ENCODE measurements at places on chromosomes 2 and 18. TPM values are rescaled to one million over a fixed set of nuclear protein-coding genes. Genes with fewer than 3 reads are reported as not detected.

The CKAP2L gene
- total RNA-seq, result 3.1 TPM

The TRMT61B gene
- 9.4 TPM for total RNA-seq

The DDX18 gene
- 39.7 TPM for total RNA-seq

The FRZB gene
- 0.13 TPM for total RNA-seq

The TMEM178A gene
- 0.25 TPM for total RNA-seq

The BCL2 gene
- 1.3 TPM for total RNA-seq

The RGPD6 gene
- total RNA-seq, result 19.2 TPM

The IL36B gene
- not detected for total RNA-seq

The ANKRD30BL gene
- total RNA-seq, result not detected

DNA sequence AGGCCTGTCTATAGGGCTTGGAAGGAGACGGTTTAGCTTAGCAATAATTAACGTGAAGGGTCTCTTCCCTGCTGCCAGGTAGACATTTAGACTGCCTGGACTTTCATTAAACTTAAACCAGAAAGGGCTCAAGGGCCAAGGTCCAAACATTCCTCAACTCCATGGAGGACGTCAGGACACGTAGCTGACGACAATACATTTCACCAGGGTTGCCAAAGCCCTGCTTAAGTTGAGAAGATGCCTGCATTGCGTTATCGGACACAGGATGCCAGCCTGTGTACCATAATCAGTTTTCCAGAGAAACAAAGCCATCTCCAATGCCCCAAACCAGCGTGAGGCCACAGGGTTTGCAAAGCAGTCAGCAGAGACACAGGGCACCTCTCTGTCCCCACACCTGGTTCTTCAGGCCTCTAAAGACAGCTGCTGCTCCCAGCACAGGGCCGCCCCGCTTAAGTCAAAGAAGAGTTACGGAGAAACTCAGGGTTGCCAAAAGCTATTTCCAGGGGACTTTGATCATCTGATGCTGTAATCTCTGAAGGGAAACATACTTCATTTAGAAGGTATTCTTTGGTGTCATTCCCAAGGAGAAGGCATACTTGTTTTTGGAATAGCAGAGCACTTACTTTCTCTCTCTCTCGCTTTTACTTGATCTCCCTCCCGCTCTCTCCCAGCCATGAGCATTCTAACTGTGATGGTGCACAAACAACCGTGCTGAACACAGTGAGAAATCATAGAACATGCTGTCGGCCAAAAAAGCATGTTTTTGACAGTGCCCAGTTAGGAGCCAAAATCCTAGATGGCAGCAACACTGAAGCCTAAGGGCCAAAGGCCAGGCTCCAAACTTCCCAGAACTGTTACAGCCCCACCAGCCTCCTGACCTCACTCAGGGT lies 46.0 kb downstream of the TTC32 start:
- DNase-seq, result no peak

- DNase-seq, result no peak
These were observed 107.5 kb downstream of the OSR1 start for GRCh38 chr2:19250906-19251305.

GRCh38 chr2:96859681-96860064 lies 1.9 kb upstream of the ANKRD39 start:
- DNase-seq, result no peak

DNA sequence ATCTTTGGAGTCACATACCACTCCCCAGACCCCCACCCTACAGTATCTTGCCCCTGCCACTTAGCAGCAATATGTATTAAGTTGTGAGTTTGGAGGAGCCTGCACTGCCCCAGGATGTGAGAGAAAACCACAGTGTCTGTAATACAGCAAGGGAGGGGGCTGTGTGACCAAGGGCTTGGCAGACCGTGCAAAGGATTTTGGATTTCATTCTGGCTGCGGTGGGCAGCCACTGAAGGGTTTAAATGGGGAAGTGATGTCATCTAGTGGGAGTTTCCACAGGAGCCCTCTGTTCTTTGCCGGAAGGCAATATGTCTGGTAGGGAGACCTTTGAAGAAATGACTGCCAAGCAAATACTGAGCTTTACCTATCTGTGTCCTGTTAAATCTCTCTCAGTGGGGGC lies 202.4 kb downstream of the FHOD3 start:
- no peak for DNase-seq

GRCh38 chr18:13278062-13278630 lies 59.6 kb downstream of the LDLRAD4 start:
- no peak for DNase-seq

DNA sequence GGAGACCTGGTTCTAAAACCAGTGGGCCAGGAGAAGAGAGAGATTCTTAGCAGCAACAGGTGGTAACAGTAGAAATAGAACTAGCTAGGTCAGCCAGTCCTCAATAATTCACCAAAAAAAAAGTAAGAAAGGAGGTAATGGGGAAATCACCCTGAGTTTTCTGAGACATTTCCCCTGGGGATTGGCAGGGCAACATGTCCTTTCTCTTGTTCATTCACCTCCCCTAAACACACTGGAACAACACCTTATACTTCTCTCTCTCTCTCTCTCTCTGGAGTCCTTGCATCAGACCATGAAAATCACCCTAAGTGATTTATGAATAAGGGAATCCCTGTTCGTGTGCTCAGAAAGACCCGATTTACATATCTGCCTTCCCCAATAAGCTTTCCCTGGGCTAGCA lies 64.8 kb downstream of the COX7A2L start:
- DNase-seq, result no peak

DNA sequence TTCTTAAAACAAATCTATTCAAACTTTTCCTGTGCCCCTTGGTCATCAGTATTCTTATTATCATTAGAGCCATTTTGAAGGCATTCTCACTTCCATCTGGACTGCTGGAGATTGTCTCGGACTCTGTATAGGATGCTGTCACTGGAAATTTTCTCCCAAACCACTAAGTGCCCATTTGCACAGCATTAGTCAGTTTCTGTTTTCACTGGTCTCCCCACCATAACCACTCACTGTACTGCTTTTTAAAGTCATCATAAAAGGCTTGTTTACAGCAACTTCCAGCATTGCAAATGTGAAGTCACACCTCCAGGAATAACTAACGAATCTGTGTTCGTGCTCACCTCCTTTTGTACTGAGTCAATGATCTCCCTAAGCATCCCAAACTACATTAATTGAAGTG lies 150.9 kb upstream of the SERTAD2 start:
- DNase-seq, result no peak

- peak; percentile 59 for DNase-seq
These were observed 143.5 kb upstream of the LMAN1 start for GRCh38 chr18:59502274-59503175.

GRCh38 chr2:141778315-141778835 lies 352.4 kb downstream of the LRP1B start:
- no peak for DNase-seq

GRCh38 chr18:12652861-12653401 lies 5.0 kb downstream of the SPIRE1 start:
- peak; percentile 55 for DNase-seq

DNA sequence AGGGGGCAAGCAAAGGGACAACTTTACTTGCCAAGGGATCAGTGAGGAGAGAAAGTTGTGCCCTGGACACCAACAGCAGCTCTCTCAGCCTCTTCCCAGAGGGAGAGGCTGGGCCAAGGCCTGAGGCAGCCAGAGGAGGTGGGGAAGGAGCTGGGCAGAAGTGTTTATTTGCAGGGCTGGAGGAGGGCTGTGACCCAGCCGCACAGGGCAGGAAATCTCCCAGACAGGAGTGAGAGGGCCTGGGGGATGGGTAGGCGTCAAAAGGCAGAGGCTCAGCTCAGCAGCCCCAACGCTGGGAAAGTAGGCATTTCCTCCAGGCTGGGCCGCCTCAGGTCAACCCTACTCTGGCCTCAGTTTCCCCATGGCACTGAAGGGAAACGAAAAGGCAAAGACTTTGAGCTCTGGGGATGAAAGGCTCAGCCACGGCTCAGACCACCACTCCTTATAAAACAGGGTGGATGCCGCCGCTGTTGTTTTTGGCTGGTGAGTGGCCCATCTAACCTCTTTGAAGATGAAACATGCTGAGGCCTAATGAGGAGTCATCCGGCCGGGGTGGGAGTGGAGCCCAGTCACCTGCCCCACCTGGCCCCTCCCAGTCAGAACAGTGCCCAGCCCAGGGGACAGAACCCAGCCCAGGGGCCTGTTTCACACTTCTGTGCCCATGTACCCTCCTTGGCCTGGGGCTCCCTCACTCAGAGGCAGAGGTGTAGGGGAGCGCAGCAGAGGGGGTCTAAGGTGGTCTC lies 21.9 kb upstream of the SEMA4C start:
- DNase-seq, result no peak

GRCh38 chr2:240959214-240959940 lies 39.0 kb upstream of the SNED1 start:
- no peak for DNase-seq

- DNase-seq, result peak; percentile 94
These were observed 37.5 kb downstream of the PAX8 start for GRCh38 chr2:113240915-113241911.

DNA sequence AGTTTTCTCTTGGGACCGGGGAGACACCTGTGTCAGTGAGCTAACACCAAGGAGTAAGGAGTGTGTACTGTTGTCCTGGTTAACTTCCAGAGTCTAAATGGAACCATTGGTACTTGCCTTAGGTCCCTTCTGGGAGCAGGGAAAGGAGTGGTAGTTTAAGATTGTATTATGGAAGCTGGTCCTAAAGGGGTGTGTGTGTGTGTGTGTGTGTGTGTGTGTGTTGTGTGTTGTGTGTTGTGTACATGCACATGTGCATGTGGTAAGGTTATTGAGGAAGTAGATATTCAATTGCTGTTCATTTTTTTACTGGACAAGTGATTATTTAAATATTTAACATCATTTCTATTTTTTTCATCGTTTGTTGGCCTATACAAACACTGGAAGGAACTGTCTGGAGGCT lies 1.4 kb downstream of the APLF start:
- DNase-seq, result no peak

DNA sequence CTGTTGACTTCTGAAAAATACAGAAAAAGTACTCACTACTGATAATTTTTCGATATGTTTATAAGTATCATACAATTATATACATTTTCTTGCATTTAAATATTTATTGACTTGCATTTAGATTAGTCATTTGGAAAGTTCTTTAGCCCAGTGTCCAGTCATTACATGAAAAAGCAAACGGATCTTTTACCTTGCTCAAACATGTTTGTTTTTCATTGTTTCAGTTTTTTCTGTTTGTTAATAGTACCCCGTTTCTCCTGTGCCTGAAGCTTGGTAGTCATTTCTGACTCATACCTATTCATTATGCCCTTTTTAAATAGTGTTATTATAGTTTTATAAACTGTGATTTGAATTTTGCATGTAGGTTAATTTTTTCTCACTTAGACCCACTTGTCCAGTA lies 28.1 kb downstream of the CEP192 start:
- peak; percentile 3 for DNase-seq

GRCh38 chr2:166357068-166357949 lies 18.4 kb downstream of the SCN9A start:
- DNase-seq, result no peak

- peak; percentile 56 for DNase-seq
These were observed 26.5 kb upstream of the C2orf74 start for GRCh38 chr2:61135510-61135909.

GRCh38 chr2:164039270-164039669 lies 303.5 kb upstream of the FIGN start:
- DNase-seq, result no peak

DNA sequence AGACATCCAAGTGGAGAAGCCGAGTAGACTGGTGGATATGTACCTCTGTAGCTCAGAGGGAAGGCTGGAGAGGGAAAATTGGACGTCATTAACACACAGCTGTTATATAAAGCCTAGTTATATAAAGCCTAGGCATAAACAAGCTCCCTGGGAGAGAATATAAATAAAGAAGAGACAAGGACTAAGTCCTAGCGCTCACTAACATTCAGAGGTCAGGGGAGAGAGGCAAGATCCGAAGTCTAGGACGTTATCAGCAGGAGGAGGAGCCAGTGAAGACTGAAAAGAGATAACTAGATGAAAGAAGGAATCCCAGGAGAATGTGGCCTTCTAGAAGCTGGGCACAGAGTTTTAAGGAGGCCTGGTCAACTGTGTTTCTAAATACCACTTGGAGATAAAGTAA lies 55.3 kb downstream of the NOL10 start:
- DNase-seq, result no peak

- no peak for DNase-seq
These were observed 135.7 kb downstream of the EVA1A start for GRCh38 chr2:75424936-75425619.

DNA sequence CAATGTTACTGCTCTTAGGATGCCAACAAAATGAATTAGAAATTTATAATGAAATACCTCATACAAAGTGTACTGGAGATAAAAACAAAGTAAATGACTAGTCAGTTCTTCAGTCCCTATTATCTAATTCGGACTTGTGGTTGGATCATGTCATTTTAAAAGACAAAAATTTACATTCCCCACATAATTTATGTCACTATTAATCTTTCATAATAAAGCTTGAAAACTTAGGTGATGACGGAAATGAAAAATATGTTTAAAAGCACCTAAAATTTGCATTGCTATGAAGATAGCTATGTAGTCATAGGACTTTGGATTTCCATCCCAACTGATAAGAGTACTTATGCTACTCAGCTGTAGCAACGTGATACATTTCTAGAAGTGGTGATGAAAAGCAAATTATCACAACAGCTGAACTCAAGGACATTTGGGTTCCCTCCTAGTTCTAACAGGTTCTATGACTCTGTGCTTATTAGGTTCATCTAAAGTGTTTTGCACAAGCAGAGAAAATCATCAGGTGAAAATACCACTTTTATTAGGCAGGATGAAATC lies 58.4 kb downstream of the LRPPRC start:
- DNase-seq, result no peak

DNA sequence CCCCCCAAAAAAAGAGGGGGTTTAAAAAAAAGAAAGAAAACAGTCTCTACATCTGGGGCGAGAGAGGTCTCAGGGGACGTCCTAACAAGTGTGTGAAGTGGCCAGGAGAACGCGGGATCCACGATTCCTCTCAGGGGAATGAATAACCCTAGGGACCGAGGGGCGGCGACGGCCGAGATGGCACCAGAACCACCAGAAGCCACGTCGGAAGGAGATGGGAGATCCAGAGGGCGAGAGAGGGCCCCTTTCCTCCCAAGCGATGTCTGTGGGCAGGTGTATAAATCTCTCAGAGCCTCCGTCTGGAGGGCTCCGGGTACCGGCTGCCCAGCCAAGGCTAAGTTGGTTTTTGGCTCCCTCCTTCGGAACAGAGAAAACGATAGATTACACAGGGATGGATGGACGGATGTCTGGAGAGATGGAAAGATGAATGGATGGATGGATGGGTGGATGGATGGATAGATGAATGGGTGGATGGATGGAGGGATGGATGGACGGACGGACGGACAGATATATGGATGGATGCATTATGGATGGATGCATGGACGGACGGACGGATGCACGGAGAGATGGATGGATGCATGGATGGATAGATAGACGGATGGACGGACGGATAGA lies 1.7 kb downstream of the EPHA4 start:
- no peak for DNase-seq

GRCh38 chr2:122238006-122238559 lies 482.6 kb downstream of the TSN start:
- no peak for DNase-seq

DNA sequence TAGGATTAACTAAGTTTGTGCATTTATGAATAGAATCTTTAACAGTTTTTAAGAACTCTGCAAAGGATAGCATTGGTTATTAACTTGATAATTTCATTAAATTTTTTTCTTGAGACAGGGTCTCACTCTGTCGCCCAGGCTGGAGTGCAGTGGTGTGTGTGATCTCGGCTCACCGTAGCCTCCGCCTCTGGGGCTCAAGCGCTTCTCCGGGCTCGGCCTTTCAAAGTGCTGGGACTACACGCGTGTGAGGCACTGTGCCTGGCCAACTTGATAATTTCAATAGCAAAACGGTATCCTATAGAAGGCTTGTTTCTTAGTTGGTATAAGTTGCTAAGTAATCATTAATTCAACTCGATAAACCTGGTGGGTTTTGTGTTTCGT lies 38.0 kb downstream of the ADNP2 start:
- DNase-seq, result peak; percentile 11

- no peak for DNase-seq
These were observed 13.3 kb downstream of the DHX57 start for GRCh38 chr2:38862476-38862875.

Data from dermis microvascular lymphatic vessel endothelial cell (primary cell).